CD8-positive, alpha-beta memory T cell (primary cell): ENCODE measurements at places on chromosomes 11 and 22.

DNA sequence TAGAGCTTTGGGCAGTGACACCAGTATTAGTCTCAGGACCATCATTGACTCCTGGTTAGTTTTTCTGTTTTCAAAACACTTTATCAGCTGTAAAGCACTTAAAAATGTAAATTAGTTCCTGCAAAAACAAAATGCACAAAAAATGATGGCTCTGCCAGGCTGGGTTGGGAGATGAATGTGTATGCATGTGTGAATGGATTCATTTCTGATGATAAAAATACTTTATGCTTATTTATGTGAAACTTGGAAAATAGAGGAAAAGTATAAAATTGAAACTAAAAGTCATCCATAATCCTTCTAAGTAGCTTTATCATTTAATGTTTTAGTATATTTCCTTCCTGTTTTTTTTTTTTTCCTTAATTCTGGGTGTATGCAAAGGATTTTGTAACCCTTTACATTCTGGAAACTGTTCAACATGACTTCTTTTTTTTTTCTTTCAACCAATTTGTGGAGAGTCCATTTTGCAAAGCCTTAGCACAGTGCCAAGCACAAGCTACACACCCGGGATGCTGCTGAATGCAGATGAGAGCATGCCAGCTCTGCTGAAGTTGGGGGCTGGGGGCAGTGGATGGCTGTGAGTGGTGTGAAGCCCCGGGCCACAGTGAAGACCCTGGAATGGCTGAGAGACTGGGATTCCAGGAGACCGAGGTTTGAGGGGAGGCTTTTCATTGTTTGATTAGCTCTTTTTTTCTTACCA lies 37.6 kb downstream of the PTPRJ start:
- H3K27me3 ChIP-seq, result no peaks in the 10 kb centered on the region
- no peak for DNase-seq
- H3K36me3 ChIP-seq, result no peaks in the 10 kb centered on the region
- H3K27ac ChIP-seq, result peak overlapping the region; percentile 51
- peaks cover 79% of the 10 kb centered on the region for H3K4me1 ChIP-seq
- peak overlapping the region; percentile 37 for H3K4me3 ChIP-seq

GRCh38 chr22:48301421-48301820 lies 1526.3 kb downstream of the BRD1 start:
- H3K4me1 ChIP-seq, result no peaks in the 10 kb centered on the region
- H3K4me3 ChIP-seq, result no peak overlapping the region
- H3K27me3 ChIP-seq, result no peaks in the 10 kb centered on the region

GRCh38 chr11:124440608-124441007 lies 4.9 kb downstream of the OR8B8 start:
- H3K27me3 ChIP-seq, result no peaks in the 10 kb centered on the region
- no peak for DNase-seq
- no peaks in the 10 kb centered on the region for H3K36me3 ChIP-seq
- no peak overlapping the region for H3K27ac ChIP-seq

GRCh38 chr11:130672911-130673310 lies 224.5 kb downstream of the ADAMTS15 start:
- H3K4me3 ChIP-seq, result no peak overlapping the region
- H3K27ac ChIP-seq, result no peak overlapping the region
- no peak for DNase-seq

- no peak overlapping the region for H3K4me3 ChIP-seq
- peaks cover 11% of the 10 kb centered on the region for H3K4me1 ChIP-seq
- H3K27ac ChIP-seq, result no peak overlapping the region
- DNase-seq, result no peak
Observed at GRCh38 chr22:17285656-17286055, 66.4 kb upstream of the ADA2 start.

DNA sequence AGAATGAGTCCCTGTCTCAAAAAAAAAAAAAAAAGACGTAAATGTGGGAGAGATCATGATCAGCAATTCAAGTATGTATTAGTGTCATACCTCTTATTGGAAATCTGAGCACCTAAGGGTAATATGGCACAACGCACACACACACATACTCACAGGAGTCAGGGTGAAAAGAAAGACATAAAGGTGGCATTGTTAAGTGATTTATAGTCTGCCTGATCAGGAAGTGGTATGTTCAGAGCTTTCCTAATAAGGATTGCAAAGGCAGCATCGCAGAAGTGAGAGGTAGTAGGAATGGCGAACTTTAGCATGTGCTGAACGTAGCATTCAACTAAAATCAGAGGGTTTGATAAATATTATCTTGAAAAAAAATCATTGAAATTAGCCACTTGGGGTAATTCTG lies 854.3 kb downstream of the METTL15 start:
- no peak overlapping the region for H3K4me3 ChIP-seq
- no peak for DNase-seq
- no peaks in the 10 kb centered on the region for H3K36me3 ChIP-seq
- no peaks in the 10 kb centered on the region for H3K4me1 ChIP-seq
- H3K27ac ChIP-seq, result no peak overlapping the region
- H3K27me3 ChIP-seq, result no peaks in the 10 kb centered on the region

- no peaks in the 10 kb centered on the region for H3K36me3 ChIP-seq
- H3K27ac ChIP-seq, result no peak overlapping the region
- DNase-seq, result no peak
- H3K4me3 ChIP-seq, result no peak overlapping the region
Observed at GRCh38 chr11:84817998-84818397, 809.1 kb downstream of the DLG2 start.

GRCh38 chr22:44889255-44889878 lies 120.4 kb downstream of the PHF21B start:
- H3K27me3 ChIP-seq, result no peaks in the 10 kb centered on the region
- H3K4me1 ChIP-seq, result no peaks in the 10 kb centered on the region
- H3K36me3 ChIP-seq, result no peaks in the 10 kb centered on the region
- no peak overlapping the region for H3K4me3 ChIP-seq
